ENCODE measurements at places on chromosomes 4 and X.
A peak's percentile ranks its signal among the peaks of the same experiment; 100 is the strongest.

GRCh38 chrX:37759878-37760418 is 19.9 kb upstream of the CYBB start:
- DNase-seq = no peak

GRCh38 chr4:186021461-186022167 is 47.3 kb upstream of the TLR3 start:
- peak; percentile 34 for DNase-seq

- DNase-seq = peak; percentile 74
Measured at GRCh38 chr4:212438-213188, 88.3 kb downstream of the ZNF718 start.

- DNase-seq = no peak
Measured at GRCh38 chr4:138674209-138674608, 341.4 kb upstream of the NOCT start.

DNA sequence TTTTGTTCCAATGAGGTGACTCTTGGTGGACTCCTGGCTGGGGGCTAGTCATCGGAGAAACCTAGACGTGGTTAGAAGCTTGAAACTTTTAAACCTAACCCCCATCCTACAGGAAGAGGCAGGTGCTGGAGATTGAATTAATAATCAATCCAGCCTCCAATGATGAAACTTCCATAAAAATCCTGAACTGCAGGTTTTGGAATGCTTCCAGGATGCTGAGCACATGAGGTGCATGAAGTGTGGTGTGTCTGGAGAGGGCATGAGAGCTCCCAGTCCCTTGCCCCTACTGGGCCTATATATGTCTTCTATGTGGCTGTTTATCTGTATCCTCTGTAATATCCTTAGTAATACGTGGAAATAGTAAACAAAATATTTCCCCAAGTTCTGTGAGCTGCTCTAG is 90.7 kb upstream of the PDHA2 start:
- DNase-seq = no peak

Measured in AG10803 (cell line).